ENCODE measurements at places on chromosomes 1 and 21.

- DNase-seq, result no peak
Measured at GRCh38 chr1:11700601-11701467, 9.3 kb downstream of the DRAXIN start.

DNA sequence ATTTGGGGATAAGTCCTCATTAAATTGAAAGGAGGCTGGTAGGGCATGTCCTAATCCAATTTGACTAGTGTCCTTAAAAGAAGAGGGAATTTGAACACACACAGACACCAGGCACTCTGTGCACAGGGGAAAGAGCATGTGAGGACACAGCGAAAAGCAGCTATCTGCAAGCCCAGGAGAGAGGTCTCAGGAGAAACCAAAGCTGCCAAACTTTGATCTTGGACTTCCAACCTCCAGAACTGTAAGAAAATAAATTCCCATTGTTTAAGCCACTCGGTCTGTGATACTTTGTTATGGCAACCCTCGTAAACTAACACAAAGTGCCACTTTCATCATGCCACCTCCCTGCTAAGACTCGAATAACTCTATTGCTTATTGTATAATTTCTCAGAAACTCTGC, 13.8 kb downstream of the PLA2G4A start:
- no peak for DNase-seq

- no peak for DNase-seq
Measured at GRCh38 chr1:15736038-15736891, at the start of gene SLC25A34. Gene SLC25A34 (plus strand): TSS chr1:15736258. CDS start chr1:15736486, 228 bp downstream.

DNA sequence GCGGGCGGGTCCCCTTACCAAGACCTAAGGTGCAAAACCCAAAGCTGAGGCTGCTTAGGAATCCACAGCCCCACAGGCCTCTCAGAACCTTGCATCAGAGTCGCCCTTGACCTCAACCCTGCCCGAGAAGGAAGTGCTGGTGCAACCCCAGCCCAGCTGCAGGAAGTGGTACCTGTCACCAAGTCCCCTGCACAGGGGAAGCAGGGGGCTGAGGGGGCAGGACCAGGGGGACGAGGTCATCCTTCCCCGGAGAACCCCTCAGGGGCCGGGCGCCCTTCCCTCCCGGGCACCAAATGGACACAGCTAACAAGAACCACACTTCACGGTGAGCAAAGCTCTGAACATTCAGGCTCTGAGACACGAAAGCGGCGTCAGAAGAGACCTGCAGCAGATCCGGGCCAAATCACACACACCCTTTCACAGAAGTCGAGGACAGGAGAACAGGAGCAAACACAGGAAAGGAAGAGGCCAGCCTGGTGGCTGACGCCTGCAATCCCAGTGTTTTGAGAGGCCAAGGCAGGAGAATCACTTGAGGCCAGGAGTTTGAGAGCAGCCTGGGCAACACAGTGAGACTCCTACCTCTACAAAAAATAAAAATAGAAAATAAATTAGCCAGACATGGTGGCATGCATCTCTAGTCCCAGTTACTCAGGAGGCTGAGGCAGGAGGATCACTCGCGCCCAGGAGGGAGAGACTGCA, 6.4 kb downstream of the ITGB2 start:
- peak; percentile 47 for DNase-seq

DNA sequence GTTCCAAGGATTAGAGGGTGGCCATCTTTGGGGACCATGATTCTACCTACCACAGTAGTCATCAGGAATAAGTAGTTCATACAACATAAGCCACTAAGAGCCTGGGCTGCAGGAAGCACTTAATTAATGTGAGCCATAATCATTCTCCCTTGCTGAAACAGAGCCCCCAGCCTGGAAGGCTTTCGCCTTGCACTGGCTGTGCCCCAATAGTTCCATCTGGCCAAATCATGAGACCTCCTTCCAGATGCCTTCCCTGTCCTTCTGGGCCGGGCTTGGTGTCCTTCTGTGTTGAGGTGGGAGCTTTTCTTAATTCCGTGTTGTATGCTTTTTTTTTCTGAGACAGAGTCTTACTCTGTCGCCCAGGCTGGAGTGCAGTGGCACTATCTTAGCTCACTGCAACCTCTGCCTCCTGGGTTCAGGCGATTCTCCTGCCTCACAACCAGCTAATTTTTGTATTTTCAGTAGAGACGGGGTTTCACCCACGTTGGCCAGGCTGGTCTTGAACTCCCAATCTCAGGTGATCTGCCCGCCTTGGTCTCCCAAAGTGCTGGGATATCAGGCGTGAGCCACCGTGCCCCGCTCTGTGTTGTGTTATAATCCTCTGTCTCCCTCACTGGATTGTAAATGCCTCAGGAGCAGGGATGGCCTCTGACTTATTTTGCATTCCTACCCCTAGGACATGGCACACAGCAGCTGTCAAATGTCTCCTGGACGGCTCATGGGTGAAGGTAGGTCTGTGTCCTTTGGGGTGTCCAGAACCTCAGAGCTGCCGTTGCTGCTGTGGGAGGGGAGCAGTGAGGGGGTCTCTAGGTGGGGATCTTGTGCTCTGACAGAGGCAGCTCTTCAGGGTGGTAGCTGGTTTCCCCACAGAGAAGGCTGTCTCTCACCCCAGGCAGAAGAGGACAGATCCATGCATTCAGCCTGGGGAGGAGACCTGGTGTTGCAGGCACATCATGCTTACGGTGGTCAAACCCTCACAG, 10.1 kb downstream of the GNG4 start:
- DNase-seq, result no peak

GRCh38 chr1:42736152-42736551, 3.9 kb downstream of the CLDN19 start:
- DNase-seq, result no peak
